ENCODE measurements at places on chromosomes 12 and 14. TPM values are rescaled to one million over a fixed set of nuclear protein-coding genes. Genes with fewer than 3 reads are reported as not detected.

Gene NANOG
- not detected for total RNA-seq

Gene OR6C1
- total RNA-seq = not detected

DNA sequence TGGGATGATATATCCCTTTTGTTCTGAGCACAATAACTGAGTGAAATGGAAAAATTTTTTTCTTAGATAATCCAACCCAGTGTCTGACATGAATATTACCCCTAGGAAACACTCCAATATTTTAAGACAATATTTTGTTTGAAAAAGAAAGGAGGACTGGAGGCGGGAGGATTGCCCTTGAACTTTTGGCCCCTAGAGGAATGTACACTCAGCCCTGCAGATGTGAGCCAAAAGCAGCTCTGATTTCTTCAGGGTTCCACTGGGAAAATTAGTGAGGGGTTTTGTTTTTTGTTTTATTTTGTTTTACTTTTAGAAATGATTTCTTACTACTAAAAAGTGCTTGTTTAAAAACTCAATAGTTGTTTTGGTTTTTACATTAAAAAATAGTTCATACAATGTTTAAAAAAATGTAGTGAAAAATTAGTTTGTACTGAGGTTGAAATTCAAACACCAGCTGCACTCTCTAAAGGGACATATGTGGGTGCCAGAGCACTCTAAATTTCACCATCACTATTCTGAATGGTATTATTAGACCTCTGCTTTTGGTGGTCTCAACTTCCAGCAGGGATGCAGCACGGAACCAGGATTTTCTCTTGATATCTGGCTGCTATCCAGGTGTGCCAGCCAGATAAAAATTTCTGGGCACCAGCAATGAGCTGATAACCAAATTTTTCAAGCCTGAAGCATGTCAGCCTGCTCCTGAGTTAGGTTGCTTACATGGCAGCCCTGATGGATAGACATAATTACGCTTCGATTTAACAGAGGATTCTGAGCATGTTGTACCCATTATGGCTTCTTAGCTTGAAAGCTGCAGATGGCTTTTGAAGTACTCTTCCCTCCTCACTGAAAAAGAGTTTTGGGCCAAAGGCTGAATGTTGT is 141.9 kb downstream of the ANO6 start:
- DNase-seq = no peak

GRCh38 chr14:101206556-101206955 is 303.0 kb upstream of the RTL1 start:
- DNase-seq = no peak

Gene NAA30
- 18.8 TPM for total RNA-seq

- no peak for DNase-seq
Observed at GRCh38 chr12:43028826-43029225, 439.3 kb upstream of the PRICKLE1 start.

DNA sequence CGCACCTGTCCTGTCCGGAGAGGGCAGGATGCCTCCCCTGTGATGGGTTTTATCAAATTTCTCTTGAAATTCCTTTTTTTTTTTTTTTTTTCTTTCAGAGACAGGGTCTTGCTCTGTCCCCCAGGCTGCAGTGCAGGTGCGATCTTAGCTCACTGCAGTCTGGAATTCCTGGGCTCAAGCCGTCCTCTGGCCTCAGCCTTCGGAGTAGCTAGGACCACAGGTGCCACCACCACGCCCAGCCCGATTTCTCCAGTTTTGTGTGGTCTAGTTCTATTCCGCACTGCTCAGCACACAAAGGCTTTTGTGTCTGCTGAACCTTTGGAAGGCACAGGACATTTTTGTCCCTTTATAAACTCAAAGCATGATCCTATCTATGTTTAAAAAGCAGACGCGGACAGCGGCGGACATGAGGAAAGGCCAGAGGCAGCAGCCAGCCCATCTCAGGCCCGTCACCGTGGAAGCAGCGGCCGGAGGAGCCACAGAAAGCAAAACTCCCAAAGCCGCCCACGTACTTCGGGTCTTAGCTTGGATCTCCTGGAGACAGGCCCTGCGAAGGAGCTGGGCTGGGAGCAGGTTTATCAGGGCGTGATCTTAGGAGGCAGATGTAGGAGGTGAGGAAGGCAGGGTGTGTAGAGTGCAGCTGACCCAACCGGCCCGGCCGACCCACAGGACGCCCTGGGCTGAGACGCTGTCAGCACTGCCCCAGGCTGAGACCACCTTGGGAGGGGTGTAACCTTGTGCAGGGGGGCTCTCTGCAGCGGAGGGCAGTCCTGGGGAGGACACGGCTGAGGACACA is 30.9 kb upstream of the FBRSL1 start:
- DNase-seq = no peak

DNA sequence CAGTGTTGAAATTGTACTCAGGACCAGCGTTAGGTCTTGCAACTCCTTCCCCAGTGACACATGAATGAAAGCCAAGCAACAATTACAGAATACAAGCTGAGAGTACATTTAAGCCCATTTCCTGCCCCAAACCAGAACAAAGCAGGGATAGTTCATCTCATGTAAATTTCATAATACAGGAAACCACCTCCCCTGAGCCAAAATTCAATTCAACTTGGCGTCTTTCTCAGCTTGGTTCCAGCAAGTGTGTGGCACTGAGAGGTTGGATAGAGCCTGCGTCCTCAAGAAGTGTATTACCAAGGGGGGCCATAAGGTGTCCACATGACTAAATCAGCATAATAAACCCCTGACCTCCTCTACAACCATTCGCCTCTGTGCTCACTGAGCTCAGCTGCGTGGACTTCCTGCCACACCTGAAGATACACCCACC is 278.9 kb upstream of the CRY1 start:
- DNase-seq = no peak

DNA sequence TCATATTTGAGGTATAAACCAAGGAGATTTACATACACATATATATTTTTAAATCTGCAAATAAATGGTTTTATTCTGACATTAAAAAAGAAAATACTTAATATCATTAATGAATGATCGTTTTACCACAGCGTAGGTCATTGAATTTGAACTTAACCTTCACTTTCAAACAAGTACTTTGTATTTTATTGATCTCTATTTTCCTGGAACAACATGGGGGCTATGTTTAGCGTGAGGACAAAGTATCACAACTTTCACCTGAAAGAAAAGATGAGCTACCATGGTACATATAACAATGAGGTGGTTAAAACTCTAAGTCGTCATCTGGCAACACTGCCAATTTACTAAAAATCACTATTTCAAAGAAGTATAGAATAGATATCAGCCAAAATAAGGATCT is 6.0 kb downstream of the GYS2 start:
- DNase-seq = no peak

DNA sequence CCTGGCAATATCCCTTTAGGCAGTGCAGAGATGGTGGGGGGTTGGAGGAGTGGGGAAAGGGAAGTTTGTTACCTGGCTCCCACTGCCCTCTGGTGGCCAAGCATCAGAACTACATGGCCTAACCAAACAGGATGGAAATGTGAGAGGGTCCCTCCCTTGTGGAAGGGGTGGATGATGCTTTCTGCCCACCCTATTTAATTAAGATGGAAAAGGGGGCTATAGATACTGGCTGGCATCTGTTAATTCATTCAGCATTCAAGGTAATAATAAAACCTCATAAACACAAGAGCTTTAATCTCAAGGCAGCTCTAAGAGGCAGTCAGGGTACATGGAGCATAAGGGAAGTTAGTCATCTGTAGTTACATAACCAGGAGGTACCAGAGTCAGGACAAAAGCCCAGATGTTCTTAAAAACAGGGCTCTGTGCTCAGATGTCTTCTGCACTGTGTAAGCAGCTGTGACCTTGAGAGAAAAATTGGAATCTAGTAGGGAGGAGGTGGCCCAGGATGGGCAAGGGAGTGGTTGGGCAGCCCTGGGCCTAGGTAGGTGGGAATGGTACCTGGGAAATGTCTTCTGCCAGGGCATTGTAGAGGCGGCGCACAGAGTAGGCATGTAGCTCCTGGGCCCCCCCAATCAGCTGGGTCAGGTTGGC is 4.6 kb downstream of the AP1G2 start:
- DNase-seq = peak; percentile 33

Gene AMDHD1
- 0.65 TPM for total RNA-seq

DNA sequence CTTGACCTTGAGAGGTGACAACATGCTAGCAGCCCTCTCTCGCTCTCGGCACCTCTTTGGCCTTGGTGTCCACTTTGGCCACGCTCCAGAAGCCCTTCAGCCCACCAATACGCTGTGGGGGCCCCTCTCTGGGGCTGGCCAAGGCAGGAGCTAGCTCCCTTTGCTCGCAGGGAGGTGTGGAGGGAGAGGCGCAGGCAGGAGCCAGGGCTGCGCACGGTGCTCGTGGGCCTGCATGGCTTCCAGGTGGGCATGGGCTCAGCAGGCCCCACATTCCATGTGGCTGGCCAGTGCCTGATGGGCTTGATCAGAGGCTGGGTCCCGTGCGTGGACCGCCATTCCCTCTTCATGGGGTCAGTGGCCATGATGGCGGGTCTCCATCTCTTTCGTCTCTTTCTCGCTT is 1237.0 kb upstream of the USP15 start:
- no peak for DNase-seq

DNA sequence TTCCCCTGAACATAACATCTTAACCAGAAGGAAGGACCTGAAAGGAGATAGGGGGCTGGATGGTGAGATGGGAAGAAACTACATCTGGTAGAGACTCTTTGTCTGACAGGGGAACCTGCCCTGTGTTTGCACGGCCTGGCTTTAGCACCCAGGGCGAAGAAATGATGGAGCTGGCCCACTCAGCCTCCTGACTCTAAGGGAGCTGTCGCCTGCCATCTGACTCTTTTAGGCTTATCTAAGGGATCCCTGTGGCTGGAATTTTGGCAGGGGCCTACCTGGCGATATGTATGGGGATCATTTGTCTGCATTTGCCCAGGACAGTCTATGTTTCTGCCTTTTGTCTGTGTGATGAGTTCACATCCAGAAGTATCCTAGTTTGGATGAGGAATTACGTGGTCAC is 15.6 kb upstream of the CACNA2D4 start:
- DNase-seq = no peak

- DNase-seq = no peak
Observed at GRCh38 chr14:75605916-75606315, 27.5 kb downstream of the FLVCR2 start.

DNA sequence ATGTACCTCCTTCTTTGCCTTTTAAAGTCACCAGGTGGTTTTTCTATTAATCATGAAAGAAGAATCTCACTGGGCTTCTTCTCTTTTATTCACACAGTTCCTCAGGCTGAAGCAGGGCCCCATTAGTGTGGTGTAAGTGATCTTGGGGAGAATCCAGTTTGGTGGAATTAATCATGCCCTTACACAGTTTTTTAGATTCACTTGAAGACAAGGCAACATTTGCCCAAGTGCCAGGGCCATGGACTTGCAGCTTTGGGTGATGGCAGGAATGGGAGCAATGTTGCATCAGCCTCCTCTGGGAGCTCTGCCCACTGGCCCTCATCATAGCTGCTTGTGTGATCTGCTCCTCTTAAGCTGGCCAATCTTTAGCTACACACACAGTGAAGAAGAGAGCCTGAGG is 33.8 kb downstream of the KCNK10 start:
- no peak for DNase-seq

Gene NGB
- not detected for total RNA-seq

GRCh38 chr12:109033239-109034196 is 12.7 kb upstream of the SVOP start:
- DNase-seq = no peak

GRCh38 chr12:116358893-116359761 is 81.6 kb upstream of the MED13L start:
- peak; percentile 93 for DNase-seq

DNA sequence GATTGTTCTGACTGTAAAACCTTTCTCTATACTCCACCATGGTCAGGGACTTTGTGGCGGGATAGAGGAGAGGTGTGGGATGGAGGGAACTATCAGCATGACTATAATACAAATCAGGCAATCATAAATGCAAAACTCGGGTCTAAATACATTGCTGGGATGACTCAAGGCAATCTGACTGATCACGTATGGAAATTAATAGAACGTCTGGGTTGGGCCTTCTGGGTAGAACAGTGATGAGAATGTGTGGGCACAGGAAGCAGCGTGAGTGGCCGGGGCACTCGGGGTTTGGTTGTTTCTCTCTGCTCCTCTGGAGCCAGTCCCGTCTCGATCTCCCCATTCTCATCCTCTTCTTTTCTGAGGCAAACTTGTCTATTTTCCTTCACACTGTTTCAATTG is 485.8 kb downstream of the VRK1 start:
- DNase-seq = no peak

GRCh38 chr12:125382926-125383325 is 317.7 kb downstream of the AACS start:
- no peak for DNase-seq

DNA sequence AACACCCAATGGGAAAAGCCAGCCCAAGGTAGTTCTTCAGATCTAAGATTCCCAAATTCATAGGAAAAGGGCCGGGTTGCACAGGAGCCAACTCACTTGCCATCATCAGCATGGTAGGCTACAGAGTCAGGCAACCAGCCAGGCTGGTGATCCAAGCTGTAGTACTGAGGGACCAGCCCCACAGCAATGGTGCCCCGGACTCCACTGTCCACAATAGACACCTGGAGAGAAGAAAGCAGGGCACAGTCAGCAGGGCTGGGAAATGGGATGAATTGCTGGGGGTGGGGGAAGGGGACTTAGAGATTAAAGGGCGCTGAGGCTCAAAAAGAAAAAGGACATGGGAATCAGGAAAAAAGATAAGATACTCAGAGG is 4.2 kb downstream of the SPRYD3 start:
- no peak for DNase-seq

DNA sequence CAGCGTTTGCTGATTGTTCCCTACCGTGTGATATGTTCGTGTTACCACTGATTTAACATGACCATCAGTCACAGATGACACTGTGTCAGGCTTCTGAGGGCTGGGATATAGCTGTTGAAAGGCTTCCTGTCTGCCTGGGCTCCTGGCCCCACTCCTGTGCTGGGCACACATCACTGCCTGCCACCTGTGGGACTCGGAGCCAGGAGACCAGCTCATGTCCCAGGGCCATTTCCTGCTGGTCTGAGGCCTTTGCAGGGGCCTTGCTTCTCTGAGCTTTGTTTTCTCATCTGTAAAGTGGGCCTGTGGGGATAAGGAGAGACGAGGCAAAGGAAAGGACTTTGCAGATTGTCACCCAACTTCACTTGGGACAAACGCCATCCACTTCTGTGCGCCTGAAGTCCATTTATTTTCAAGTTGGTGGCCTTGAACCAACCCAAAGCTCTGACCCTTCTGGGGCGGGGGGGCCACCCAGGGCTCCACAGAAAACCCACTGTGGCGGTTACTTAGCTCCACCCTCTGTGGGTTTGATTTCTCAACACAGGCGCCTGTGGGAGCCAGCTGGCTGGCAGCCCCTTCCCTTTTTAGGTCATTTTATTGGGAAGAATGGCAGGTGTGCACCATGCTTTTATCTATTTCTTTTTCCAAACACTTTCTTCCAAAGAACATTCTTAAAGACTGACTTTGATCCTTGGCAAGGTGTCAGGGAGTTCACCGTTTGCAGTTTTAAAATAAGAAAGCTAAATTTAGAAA is 54.1 kb downstream of the BEGAIN start:
- peak; percentile 43 for DNase-seq

GRCh38 chr14:74545386-74545785 is 51.8 kb downstream of the ISCA2 start:
- DNase-seq = no peak

- DNase-seq = peak; percentile 72
Observed at GRCh38 chr14:90848944-90849731, 32.9 kb upstream of the TTC7B start.
